Activated naive CD4-positive, alpha-beta T cell treated with anti-CD3 and anti-CD28 coated beads, Interleukin-2, amount 50 U/mL, for 16 hours (primary cell): ENCODE measurements at places on chromosomes 11 and 22.

- DNase-seq, result no peak
Observed at GRCh38 chr22:30313527-30314363, 13.0 kb downstream of the TBC1D10A start.

DNA sequence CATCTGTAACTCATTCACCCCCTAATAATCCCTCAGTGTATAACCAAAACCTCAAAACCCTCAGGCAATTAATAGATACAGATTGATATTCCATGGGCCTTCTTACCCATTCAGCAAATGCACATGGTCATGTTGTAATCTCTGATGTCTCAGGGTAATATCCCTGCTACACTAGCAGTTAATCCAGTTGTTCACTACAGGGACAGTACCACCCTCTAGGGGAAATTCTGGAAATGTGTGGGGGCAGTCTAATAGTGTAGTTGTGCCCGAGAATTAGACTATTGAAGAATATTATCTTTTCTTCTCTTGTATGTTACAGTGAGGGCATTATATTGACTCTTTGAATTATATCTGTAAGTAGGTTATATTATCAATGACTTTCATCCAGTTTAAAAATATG is 175.4 kb downstream of the CWF19L2 start:
- DNase-seq, result no peak

DNA sequence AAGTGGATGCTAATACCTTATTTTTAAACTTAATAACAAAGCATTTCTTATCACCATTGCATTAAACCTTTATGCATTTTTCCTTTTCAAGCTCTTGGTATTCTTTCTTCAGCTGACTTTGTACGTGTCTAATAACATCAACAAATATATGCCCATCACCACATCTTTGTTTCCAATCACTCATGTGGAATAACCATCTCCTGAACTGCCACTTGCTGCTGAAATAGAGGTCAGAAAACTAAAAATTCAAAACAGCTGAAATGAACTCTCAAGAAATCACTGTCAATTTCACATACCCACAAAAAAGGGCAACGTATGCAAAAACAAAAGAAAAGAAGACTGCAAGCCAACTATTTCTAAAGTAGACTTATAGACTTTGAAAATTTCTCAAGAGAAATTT is 7.4 kb downstream of the MSANTD4 start:
- DNase-seq, result no peak

- DNase-seq, result no peak
Observed at GRCh38 chr11:117821431-117821830, 3.1 kb downstream of the FXYD2 start.

GRCh38 chr11:43573233-43573632 is 107.3 kb upstream of the HSD17B12 start:
- DNase-seq, result no peak

GRCh38 chr22:22045571-22046335 is 63.2 kb upstream of the TOP3B start:
- DNase-seq, result no peak

GRCh38 chr11:111206472-111206871 is 39.1 kb upstream of the POU2AF2 start:
- no peak for DNase-seq

DNA sequence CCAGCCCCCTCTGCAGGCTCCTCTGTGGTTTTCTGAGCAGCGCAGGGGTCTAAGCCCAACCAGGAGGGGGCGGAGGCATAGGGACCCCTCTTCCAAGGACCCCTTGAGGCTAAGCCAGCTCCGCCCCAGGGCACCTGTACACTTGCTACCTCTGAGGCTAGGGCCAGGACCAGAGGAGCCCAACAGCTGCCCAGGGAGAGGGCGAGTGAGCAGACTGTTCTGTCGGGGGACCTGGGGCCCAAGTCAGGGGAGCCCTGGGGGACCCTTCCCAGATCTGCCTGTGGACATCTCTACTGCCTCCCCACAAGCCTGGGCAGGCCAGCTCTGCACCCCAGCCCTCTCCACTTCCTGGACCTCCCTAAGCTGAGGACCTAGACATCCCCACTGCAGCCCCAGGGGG is 1.8 kb downstream of the B4GALNT4 start:
- DNase-seq, result no peak

- DNase-seq, result peak; percentile 27
Observed at GRCh38 chr22:32644252-32645100, 157.0 kb upstream of the TIMP3 start.

DNA sequence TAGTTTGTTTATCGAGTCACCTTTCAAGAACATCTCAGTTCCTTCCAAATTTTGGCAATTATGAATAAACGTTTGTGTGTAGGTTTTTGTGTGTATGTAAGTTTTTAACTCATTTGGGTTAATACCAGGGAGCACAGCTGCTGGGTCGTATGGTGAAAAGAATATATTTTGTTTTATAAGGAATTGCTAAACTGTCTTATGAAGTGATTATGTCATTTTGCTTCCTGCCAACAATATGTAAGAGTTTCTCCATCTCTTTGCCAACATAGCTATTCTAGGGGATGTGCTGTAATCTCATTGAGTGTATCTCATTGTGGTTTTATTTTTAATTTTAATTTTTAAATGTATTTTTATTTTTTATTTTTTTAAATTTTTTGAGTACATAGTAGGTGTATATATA is 27.3 kb downstream of the BCL2L13 start:
- DNase-seq, result no peak

- no peak for DNase-seq
Observed at GRCh38 chr11:93166862-93167261, 30.9 kb downstream of the SLC36A4 start.

DNA sequence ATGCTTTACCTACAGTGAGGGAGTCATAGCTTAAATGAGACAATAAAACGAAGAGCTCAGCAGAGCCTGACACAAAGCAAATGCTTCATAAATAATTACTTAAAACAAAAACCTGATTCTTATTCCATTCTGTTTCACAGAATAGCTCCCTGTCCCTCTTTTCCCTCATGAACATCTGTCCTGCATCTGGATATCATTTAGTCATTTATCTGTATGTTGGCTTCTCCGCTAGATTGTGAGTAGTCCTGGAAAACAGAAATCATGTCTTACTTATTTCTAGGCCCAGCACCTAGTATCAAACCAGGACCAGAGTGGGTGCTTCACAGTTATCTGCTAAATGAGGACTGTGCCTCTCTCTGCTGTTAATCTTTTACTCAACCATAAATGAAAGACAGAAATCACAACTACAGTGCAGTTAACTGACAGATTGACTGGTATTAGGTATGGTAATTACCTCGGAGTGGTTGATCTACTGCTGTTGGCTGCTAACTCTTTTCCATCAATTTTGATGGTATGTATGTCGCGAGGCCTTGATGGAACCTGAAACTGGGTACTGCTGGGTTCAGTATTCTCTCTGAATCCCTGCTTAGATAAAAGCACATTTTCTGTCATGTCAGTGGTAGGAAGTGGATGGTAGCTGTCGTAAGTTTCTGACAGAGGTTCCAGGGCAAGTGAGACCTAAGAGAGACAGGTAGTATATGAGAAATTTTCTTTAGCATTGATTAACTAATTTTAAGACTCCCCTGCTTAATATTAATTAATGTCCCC is 31.5 kb downstream of the C2CD3 start:
- DNase-seq, result no peak

GRCh38 chr11:43619863-43620505 is 60.6 kb upstream of the HSD17B12 start:
- DNase-seq, result no peak

- no peak for DNase-seq
Observed at GRCh38 chr11:2093575-2094353, 45.4 kb downstream of the IGF2 start.

DNA sequence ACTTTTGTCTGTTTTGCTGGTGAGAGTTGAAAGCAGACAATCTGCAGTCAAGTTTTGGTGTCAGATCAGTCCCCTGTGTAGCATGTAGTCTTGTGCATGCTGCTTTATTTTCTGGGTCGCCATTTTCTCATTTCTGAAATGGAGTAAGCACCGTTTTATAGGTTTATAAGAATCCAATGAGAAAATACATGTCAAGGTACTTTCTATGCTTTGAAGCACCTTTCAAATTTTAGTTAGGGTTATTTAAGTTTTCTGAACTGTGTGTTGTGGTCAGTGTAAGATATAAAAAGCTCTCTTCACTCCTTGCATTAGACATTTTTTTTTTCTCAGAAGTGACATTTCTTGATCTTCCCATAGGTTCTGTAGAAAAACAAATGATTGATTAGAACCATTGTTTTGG is 283.2 kb downstream of the ETS1 start:
- no peak for DNase-seq
